Hindlimb muscle (tissue), 1 donor: ENCODE measurements at places on chromosomes 12 and 14. TPM values are rescaled to one million over a fixed set of nuclear protein-coding genes. Genes with fewer than 3 reads are reported as not detected.

MSI1 gene
- polyA plus RNA-seq: 6.4 TPM

SIX1 gene
- polyA plus RNA-seq: 85.1 TPM

BDKRB1 gene
- polyA plus RNA-seq: 0.94 TPM

SLCO1B1 gene
- polyA plus RNA-seq: not detected

PZP gene
- 0.52 TPM for polyA plus RNA-seq

KCNJ8 gene
- 33.8 TPM for polyA plus RNA-seq

MGST1 gene
- polyA plus RNA-seq: 14.7 TPM

KLRB1 gene
- polyA plus RNA-seq: 0.56 TPM

DGKA gene
- 16.3 TPM for polyA plus RNA-seq

BIN2 gene
- 3.0 TPM for polyA plus RNA-seq

NXPH4 gene
- 2.7 TPM for polyA plus RNA-seq

MIPOL1 gene
- polyA plus RNA-seq: 4.9 TPM

ASB2 gene
- 31.7 TPM for polyA plus RNA-seq

DHRS2 gene
- 0.10 TPM for polyA plus RNA-seq

RFLNA gene
- 6.9 TPM for polyA plus RNA-seq

GALC gene
- 21.4 TPM for polyA plus RNA-seq

TCL1A gene
- polyA plus RNA-seq: 1.8 TPM

KRT77 gene
- 0.32 TPM for polyA plus RNA-seq

P3H3 gene
- polyA plus RNA-seq: 29.7 TPM

RTN1 gene
- 2.4 TPM for polyA plus RNA-seq

SCN8A gene
- 0.25 TPM for polyA plus RNA-seq

OR4K2 gene
- polyA plus RNA-seq: not detected

RND1 gene
- 0.37 TPM for polyA plus RNA-seq

ETFBKMT gene
- 3.0 TPM for polyA plus RNA-seq

TXNRD1 gene
- 39.2 TPM for polyA plus RNA-seq

TAS2R30 gene
- polyA plus RNA-seq: 0.14 TPM

SMOC1 gene
- polyA plus RNA-seq: 4.2 TPM

LRTM2 gene
- polyA plus RNA-seq: 0.31 TPM

CLEC9A gene
- polyA plus RNA-seq: 0.12 TPM

PTHLH gene
- polyA plus RNA-seq: 1.2 TPM

IAPP gene
- not detected for polyA plus RNA-seq

SERPINA10 gene
- not detected for polyA plus RNA-seq

INHBC gene
- not detected for polyA plus RNA-seq

BICD1 gene
- polyA plus RNA-seq: 8.2 TPM

ADAM21 gene
- 0.40 TPM for polyA plus RNA-seq

RDH12 gene
- 1.2 TPM for polyA plus RNA-seq

IL22 gene
- not detected for polyA plus RNA-seq

TTC9 gene
- polyA plus RNA-seq: 8.1 TPM

TMEM132D gene
- 1.2 TPM for polyA plus RNA-seq

CLEC14A gene
- 24.4 TPM for polyA plus RNA-seq

SLC17A8 gene
- polyA plus RNA-seq: 0.19 TPM
